ENCODE measurements at places on chromosomes 7 and 10.

DNA sequence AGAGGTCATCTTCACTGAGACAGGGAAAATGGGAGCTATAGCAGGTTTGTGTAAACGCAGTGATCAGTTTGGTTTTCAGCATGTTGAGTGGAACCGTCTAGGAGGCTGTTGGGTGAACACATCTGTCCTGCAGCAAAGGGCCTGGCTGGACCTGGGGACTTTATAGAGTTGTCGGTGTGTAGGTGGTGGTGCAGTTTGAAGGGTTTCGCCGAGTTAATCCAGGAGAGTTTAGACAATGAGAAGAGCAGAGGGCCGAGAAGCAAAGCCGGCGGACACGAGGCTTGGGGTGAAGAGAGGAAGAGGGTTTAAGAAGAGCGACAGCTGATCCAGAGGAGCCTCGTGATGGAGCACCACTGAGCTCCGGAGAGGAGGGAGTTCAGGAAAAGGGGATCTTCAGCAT lies 39.1 kb downstream of the IL15RA start:
- no peak for DNase-seq

DNA sequence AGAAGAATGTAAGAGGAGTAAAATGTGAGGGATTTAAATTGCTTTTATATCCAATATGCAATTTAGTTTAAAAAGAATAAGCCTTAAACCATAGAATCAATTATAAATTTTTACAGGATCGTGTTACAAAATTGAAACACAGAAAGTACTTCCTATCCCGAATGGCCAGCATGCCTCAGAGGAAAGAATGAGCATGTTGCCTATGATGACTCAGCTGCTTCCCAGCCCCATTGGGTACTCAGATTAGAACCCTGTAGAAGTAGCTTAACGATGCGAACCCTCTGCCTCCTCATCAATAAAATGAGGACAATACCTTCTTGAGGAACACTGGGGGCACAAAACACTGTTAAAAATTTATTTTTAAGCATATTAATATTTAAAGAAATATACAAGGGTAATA lies 113.4 kb upstream of the CDK1 start:
- no peak for DNase-seq

- no peak for DNase-seq
Observed at GRCh38 chr7:151129117-151129959, 38.2 kb downstream of the GBX1 start.

DNA sequence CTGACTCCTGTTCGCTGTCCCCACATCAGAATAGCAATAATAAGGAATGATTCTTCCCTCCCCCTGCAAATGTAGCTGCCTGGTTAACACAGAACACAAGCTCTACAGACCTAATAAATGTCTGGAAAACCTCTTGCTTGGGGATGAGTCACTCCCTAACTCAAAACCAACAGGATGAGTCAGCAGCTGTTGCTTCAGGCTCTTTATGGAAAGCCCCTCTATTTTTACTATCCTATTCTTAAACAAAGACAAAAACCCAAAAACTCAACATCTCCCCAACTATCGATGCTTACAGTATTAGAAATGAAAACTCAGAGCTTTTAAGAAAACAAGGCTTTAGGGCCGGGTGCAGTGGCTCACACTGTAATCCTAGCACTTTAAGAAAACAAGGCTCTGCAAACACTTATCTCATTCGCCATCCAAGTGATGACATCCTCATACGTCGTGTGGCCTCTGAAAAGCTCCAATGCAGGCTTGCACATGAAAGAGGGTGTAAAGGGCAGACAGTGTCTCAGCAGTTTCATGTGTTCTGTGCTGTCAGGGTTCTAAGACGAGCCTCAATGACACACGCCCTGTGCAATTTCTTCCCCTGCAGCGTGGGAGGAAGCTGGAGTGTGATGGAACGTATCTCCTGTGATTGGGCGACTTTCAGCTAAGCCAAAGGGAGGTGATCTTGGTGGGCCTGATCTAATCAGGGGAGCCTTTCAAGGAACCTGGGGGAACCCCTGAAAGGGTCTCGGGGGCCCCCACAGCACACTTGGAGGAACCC lies 70.1 kb downstream of the AMZ1 start:
- peak; percentile 97 for DNase-seq

GRCh38 chr7:148442933-148443332 lies 147.6 kb upstream of the C7orf33 start:
- DNase-seq: no peak

- no peak for DNase-seq
Observed at GRCh38 chr10:20748551-20748950, 148.6 kb downstream of the NEBL start.

GRCh38 chr10:70410608-70411007 lies 6.7 kb downstream of the EIF4EBP2 start:
- DNase-seq: no peak

DNA sequence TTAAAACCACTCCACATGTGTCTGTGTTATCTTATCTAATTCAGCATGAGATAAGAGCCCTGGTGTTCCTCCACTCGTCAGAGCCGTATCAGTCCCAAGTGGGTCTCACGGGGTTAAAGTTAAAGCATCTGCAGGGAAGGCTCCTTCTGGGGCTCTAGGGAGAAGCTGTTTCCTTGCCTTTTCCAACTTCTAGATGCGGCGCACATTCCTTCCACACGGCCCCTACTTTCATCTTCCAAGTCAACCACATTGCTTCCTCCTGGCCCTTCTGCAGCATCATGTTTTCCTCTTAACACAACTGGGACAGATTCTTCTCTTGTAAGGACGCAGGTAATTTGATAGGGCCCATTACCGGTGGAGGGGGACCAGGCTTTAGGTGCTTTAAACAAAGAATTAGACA lies 620.1 kb upstream of the DPP6 start:
- no peak for DNase-seq

DNA sequence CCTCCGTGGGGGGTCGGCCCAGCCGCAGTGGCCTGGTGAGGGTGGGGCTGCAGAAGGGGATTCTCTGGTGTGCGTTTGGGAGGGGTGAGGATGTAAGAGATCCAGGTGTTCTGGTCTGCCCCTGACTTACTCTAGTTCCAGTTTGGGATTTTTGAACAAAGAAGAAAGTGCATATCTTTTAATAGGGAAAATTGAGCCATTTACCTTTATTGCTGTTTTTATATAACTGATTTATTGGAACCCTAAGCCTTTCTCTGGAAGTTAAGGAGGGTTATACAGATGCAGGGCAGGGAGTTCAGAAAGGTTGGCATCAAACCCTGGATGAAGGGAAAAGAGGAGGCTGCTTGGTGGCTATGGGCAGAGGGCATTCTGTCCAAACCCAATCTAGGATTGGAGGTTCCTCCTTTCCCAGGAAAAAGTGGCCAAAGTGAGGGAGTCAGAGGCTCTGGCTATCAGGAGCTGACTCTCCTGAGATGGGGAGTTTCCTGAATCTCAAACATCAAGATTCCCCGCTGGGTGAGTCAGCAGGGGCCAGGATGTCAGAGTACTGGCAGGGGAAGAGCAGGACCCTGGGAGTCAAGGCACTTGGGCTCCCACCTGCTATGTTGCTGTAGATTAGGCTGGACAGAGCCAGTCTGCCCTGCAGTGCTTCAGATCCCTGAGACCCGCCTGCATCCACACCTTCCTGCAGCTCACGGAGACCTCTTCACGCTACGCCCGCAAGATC lies 67.5 kb downstream of the CLIP2 start:
- no peak for DNase-seq

DNA sequence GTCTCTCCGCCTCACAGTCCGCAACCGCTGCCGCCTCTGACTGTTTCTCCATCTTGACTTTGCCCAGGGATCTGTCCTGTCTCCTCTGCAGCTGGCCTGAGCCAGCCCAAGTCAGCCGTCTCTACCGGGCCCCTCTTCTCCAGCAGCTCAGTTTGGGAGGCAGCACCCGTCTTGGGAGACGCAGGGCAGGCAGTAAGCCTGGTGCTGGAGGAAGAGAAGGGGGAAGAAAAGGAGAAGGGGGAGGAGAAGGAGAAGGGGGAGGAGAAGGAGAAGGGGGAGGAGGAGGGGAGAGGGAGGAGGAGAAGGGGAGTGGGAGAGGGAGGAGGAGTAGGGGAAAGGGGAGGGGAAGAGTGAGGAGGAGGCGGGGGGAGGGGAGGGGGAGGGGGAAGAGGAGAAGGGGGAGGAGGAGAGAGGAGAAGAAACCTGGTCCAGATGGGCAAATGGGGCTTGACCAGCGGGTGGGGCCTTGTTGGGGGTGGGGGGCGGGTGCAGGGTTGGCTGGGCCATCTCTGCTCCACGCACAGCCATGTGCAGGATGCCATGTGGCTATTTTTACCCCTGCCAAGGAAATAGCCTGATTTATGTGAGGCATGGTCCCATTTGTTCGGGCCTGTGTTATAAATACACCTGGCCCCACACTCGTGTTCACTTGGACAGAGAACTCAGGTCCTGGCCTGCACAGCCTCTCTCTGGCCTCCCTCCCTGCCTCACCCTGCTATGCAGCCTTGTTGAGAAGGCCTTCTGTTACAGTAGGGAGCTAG lies 35.9 kb upstream of the FZD9 start:
- DNase-seq: no peak

DNA sequence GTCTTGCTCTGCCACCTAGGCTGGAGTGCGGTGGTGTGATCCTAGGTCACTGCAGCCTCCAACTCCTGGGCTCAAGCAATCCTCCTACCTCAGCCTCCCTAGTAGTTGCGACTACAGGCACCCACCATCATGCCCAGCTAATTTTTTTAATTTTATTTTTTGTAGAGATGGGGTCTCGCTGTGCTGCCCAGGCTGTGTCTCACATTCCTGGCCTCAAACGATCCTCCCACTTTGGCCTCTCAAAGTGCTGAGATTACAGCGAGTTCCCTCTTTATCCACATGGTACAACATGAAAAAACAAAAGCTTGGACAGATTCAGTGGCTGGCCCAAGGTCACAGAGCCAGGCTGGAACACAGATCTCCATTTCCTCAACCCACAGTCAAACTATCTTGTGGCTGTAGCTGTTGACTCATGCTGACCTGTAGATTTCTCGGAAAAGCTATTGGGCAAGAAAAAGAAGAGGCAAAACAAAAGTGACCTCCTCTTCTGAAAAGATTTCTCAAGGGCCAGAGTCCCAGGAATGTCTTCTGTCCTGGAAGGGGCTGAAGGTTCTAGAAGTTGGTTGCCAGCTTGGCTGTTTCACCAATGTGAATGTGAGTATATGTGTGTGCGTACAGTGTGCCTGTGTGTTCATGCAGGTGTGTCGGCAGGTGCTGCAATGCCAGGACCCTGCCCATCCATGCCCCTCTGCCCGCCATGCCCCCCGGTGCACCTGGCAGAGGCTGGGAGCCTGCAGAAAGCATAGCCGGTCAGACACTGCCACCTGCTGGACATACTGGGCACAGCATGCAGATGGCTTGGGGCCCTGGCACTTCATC lies 28.4 kb downstream of the TMEM130 start:
- DNase-seq: peak; percentile 57

DNA sequence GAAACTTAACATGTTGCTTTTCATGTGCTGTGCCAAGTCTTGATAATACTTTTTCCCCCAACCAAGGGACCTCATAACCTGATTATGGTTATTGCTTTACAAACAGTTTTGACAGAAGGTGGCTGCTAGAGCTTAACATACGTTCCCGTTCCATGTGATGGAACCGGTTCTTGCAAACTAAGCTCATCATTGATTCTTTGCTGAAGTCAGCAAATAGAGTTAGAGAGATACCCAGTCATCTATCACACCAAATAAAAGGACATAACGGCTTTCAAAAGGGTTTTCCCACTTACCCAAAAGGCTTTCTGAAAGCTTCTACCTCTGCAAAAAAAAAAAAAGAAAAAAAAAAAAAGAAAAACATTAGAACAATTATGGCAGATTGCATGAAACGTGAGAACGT lies 230.3 kb upstream of the MDFIC start:
- DNase-seq: no peak

DNA sequence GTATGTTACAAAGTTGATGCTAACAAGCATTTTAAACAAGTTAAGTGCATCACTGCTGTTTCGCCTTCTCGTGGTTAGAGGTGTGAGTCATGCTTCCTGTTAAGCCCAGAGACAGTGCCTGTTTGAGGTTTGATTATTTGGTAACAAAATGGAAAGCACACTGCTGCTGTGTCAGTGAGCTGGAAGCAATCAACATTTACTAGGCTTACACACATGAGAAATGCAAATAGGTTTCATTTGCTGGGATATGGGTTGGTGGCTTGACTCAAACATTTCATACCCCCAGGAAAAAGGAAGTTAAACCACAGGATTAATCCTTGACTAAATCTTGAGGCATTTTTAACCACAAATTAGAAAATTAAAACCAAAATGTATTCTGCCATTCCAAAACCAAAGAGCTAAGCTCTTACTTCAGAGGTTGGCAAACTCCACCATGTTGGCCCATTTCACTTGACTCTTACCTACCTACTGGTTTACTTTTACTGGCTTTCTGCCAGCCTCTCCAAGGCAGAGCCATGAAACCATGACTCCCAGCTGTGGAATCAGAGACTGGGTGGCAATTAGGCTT lies 139.2 kb downstream of the ETV1 start:
- peak; percentile 99 for DNase-seq

- no peak for DNase-seq
Observed at GRCh38 chr7:144035385-144035784, 13.4 kb upstream of the OR2A5 start.

- DNase-seq: peak; percentile 55
Observed at GRCh38 chr7:7157887-7158271, 24.5 kb upstream of the C1GALT1 start.

- peak; percentile 32 for DNase-seq
Observed at GRCh38 chr7:107327986-107328569, 141.8 kb upstream of the GPR22 start.

- DNase-seq: no peak
Observed at GRCh38 chr7:96561892-96562291, 147.8 kb downstream of the SEM1 start.

GRCh38 chr7:27516421-27516820 lies 146.3 kb downstream of the HIBADH start:
- DNase-seq: no peak

- no peak for DNase-seq
Observed at GRCh38 chr10:129965959-129966358, 1.9 kb upstream of the EBF3 start.

DNA sequence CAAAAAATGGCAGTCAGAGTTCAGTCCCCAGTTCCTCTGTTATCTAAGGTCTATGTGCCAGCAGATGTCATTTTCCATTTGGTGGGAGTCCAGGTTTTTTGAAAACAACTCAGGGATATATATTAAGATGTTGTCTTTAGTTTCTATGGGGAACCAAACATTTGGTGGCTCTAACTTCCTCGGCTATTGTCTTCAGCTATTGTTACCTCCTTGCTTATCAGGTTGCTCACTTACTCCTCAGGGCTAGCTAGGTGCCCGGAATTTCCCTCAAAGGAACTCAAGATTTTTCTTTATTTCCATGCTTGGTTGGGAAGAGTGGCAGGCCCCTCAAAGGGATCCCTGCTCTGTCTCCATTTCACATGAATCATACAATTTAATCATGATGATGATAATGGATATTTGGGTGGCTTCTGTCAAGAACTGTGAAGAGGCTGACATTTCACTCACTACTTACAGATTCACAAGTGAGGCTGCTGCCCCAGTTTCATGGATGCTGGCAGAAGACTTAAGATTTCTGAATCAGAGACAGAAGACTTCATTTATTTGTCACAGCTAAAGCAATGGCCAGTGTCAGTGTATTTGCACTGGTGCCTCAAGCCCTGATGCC lies 182.8 kb downstream of the PKD1L1 start:
- no peak for DNase-seq

- DNase-seq: no peak
Observed at GRCh38 chr10:78229489-78229888, 195.8 kb downstream of the RPS24 start.

- DNase-seq: peak; percentile 49
Observed at GRCh38 chr7:90958647-90959046, 305.6 kb upstream of the FZD1 start.

Measured in non-pigmented ciliary epithelial cell (primary cell).